ENCODE measurements at places on chromosomes 12 and 14.
A peak's percentile ranks its signal among the peaks of the same experiment; 100 is the strongest.

DNA sequence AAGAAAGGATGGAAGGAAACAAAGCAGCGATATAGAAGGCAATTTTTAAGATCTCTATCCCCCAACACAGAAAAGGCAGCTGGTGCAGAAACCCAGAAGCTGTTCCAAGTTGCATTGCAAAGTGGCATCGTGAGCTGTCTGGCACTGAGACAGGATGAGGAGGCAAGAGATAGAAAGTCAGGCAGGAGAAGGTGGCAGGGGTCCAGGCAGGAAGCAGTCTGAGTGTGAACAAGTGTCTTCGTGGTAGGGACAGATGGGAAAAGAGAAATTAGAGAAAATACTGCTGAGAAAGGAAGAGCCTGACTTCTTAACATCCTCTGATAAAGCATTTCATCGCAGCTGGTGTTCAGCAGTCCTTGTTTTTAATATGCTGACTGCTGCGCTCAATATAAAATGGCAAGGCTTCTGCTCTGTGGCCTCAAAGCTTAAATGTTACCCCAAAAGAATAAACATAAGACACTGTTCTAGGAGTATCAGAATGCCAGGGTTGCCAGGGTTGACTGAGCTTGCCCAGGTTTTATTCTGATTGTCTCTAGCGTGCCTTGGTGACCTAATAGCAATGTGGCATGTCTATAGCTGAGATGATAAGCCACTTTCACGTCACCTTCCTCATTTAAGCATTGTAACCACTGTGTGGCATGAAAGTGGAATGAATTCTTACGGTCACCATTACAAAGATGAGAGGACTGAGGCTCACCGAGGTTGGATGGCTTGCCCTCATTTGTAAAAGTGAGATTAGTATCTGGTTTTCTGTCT, 397.6 kb downstream of the NUAK1 start:
- DNase-seq = no peak

DNA sequence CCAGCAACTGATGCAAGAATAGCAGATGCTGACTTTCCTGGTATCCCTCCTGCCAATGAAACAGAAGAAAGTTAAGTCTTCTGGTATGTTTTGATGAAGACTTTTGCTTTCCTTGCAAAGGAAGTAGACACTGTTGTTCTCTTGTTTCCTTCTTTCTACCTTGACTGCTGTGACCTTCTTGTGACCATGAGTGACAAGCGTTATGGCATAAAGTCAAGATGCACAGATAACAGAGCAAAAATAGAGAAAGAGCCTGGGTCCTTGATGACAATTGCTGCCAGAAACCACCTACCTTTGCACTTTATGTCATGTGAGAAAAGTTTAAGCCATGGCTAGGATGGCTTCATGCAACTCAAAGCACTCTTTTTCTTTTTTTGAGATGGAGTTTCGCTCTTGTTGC, 49.2 kb upstream of the LTA4H start:
- no peak for DNase-seq

- no peak for DNase-seq
Measured at GRCh38 chr12:92193846-92194245, 48.2 kb upstream of the BTG1 start.

GRCh38 chr14:69711477-69711876, 55.5 kb upstream of the SRSF5 start:
- no peak for DNase-seq

- DNase-seq = no peak
Measured at GRCh38 chr12:121579190-121579791, 1.5 kb downstream of the KDM2B start.

GRCh38 chr12:106766393-106766826, 8.1 kb upstream of the RIC8B start:
- DNase-seq = peak; percentile 23

- DNase-seq = no peak
Measured at GRCh38 chr12:54368025-54368708, 3.9 kb upstream of the GPR84 start.

- no peak for DNase-seq
Measured at GRCh38 chr14:47261350-47261749, 414.1 kb downstream of the MDGA2 start.

GRCh38 chr14:88140874-88141273, 135.9 kb downstream of the GPR65 start:
- no peak for DNase-seq

DNA sequence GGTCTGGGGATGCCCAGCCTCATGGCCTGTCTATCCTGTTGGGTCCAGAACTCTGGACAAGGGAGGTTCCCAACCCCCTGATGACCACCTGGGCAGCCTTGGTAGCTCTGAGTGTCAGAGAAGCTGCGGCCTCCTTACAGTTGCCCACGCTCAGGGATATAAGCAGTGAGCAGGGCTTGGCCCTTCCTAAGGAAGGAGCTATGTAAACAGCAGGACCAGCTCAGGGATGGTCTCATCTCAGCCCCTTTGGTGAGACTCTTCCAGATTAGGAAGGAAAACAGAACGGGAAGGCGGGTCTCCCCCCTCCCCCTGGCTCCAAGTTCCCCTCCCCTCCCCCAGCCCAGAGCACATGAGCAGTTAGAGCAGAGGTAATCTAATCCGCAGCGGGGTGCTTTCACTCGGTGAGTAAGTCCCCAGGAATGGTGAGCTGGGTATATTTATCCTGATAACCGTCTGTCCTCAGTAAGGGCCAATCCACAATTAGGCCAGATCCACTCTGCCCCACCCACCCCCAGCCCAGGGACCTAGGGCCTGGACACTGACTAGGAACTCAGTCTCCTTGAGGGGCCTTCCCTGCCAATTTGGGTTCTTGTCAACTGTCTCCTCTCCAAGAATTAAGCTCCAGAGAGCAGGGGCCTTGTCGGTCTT, 29.5 kb upstream of the RPLP0 start:
- DNase-seq = no peak

DNA sequence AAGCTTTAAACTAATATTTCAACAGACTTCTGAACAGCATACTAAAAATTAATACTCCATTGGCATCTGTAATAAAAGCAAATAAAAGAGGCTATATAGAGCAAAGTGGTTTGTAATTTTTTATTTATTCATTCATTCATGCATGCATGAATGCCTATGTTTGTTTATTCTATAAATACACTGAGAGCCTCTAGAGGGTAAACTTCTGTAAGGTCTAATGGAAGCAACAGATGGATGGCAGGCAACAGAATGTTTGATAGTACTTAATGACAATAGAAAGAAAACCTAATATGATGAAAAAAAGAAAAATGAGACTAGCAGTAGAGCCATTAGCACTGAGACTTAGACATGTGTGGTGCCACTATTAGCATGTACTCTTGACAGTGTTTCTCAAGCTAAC, 253.1 kb downstream of the CCDC91 start:
- DNase-seq = no peak

DNA sequence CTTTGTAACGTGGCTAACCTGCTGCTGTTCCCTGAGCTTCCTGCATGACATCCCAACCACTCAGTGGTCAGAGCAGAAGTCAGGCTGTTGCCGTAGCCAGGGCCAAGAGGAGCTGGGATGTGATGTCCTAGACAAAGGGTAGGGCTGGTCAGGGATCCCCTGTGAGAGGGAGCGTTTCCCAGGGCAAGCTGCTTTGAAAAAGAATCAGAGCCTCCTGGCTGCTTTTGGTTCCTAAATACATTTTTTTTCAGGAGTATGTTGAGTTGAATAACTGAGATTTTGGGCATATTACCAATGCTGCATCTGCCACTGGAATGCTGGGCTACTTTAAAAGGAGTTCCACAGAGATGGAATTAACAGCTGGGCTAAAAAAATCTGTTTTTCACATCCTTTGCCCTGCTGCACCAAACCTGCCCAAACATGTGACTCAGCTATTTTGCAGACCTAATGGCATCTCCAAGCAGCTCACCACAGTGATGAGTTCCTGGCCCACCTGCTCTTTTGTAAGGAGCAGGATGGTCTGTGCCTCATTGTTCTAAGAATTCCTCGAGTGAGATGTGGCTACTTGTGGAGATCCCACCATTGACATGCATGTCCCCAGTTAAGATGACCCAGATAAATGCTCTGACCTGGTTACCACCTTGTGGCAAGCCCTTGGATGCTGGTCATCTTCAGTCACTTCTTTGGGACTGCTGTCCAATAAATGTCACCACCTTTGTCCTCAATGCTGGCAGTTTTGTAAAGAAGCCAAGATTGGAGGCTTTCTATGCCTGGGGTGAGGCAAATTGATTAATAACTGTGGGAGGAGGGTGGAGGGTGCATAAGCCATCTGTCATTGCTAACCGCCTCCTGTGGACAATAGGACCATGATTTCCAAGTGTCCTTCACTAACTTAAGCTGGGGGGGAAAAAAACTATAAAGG, 24.1 kb downstream of the ANKRD13A start:
- no peak for DNase-seq

DNA sequence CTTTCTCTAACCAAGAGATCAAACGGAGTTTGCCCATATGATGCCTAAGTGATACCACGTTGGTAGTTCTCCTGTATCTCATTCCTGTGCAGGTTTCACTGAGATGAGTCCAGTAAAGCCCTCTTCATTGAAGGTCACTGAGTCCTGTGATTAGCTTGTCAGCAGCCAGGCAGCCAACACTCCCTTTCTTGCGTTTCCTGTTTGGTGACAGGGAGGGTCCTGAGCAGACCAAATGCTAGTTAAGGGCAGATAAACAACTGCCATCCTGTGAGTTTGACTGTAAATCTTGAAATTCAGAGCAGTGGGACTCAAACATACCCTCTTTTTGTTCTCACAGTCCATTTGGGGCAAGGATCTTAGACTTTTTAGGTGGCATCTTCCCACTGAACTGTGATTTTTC, 39.4 kb downstream of the ZNF641 start:
- DNase-seq = no peak

DNA sequence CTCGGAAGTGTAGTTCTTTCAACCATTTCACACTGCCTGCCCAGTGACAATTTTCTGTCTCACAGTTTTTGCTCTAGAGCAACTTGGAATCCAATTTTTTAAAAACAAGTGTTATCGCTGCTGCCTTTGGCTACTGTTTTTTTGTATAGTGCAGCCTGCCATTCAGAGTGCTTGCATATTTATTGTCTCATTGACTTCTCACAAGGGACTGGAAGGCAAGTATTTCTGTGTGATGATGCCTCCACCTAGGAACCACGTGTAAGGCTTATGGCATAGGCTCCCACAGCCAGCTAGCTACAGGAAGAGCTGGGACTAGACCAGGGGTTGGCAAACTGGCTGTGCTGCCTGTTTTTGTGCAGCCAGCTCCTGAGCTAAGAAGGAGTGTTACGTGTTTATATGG, 903 bp downstream of the PARPBP start:
- DNase-seq = no peak

DNA sequence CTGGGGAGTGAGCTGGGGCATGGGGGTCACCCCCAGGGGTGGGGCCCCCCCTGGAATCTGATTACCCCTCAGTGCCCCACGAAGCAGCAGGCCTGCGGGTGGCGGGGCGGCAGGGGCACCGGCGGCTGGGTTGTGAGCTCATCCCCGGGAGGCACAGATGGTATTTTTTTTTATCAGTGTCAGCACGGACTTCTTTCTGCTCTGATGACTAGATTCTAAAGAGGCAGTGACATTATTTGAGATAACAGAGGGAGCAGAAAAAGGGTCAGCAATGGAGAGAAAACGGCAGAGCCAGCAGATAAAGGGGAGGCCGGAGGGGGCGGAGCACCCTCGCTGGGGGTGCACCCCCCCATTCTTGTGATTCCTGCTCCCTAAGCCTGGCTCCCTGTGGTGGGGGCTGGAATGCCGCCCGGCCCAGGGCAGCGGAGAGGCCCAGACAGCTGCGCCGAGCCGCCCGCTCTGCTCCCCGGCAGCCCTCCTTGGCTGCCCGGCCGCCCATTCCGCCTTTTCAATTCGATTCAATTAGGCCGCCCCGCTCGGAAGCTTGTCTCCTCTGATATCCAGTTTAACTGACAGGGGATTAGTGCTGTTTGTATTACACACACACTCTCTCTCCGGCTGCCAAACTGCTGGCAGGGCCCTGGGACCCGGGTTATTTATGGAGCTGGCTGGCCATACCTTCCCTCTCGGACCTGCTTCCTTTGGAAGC, 32.9 kb downstream of the MVK start:
- no peak for DNase-seq

DNA sequence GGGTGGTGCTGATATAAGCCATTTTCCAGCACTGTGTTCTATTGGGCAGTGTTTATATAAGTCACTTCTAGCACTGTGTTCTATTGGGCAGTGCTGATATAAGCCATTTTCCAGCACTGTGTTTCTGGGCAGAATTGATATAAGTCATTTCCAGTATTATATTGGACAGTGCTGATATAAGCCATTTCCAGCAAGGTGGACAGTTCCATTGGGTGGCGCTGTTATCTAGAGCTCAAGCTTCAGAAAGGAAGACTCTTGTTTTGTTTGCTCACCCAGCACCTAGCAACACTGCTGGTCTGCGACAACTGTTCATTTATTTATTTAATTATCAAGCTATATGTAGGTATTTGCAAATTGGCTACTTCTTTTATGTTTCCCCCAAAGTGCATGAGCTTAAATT, 690.3 kb downstream of the AACS start:
- DNase-seq = no peak

DNA sequence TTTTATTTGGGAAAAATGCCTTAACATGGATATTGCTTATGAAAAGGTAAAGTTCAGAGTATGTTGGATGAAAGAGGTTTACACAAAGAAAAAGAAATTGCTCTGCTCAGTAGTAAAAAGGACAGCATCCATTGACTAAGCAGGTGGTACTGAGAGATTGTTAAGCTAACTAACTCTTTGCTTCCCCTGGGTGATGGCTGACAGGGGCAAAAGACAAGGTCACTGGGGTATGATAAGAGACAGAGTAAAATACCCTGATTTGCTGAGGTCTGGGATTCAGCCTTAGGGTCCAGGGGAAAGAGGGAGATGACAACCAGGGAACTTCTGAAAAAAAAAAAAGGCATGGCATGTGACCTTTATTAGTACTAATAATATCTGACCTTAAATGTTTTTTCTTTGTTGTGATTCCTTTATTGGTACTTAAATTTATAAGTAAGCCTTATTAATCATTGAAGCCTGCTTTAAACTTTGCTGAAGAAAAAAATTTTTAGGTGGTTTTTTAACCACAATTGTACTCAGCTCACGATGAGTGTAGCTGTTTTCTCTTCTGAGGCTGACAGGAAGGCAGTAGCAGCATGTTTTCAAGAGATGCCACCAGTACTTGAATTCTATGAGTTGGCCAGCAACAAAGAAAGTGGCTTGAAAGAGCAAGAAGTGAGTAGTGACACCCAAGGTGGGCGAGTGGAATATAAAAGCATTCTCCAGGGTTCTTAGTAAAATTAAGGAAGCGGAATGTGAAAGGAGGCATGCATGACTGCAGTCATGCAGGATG, 43.7 kb upstream of the KITLG start:
- no peak for DNase-seq

GRCh38 chr12:47346251-47347019, 266.7 kb upstream of the AMIGO2 start:
- DNase-seq = no peak

GRCh38 chr14:56487090-56487667, 92.4 kb upstream of the TMEM260 start:
- no peak for DNase-seq

- DNase-seq = no peak
Measured at GRCh38 chr12:95118788-95119179, 45.4 kb upstream of the NR2C1 start.

All from activated CD8-positive, alpha-beta memory T cell treated with anti-CD3 and anti-CD28 coated beads for 4 hours (primary cell).